Right ventricle myocardium superior (tissue), 1 donor: ENCODE measurements at places on chromosomes 12 and 14. TPM values are rescaled to one million over a fixed set of nuclear protein-coding genes. Genes with fewer than 3 reads are reported as not detected.

- DNase-seq: no peak
Observed at GRCh38 chr14:60278350-60278749, 29.3 kb downstream of the PPM1A start.

The OTUB2 gene
- total RNA-seq: 0.56 TPM

DNA sequence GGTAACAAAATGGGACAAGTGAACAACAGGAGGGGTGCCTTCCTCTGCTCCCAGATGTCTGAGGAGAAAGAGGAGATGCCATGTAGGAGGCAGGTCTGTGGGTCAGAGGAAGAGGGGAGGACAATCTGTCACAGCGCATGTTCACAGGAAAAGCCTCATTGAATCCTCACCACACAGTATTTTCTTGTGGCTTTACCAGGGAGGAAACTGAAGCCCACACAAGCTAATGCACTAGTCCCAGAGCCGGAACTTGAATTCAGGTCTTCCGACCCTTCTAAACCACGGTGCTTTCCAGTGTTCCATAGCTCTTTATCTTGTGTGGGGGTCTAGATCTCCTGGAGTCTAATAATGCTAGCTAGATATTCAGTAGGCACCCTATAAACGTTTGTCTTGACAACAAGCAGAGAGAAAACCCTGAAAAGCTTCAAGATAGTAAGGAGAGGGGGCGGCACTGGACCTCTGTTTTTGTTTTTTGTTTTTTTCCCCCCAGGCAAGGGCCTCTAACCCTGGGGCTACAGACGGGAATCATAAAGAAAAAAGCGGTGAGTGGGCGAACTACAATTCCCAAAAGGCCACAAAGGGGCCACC, 371 bp upstream of the SHMT2 start:
- no peak for DNase-seq

DNA sequence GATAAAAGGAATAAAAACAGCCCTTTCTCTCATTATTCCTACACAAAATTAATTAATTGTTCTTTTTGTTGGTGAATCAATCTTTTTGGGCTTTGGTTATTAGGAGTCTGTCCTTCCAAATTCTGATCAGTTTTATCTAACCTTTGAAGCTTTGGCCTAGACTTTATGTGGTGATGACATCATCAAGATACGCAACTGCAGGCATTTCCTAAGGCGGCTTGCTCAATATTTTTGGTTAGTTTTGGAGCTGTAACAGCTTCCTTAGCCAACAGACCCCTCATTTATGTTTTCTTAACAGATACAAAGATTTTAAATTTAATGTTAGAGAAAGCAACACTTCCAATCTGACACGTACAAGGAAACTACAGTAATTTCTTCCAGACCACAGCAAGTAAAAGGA, 87.8 kb upstream of the PDE3A start:
- no peak for DNase-seq

DNA sequence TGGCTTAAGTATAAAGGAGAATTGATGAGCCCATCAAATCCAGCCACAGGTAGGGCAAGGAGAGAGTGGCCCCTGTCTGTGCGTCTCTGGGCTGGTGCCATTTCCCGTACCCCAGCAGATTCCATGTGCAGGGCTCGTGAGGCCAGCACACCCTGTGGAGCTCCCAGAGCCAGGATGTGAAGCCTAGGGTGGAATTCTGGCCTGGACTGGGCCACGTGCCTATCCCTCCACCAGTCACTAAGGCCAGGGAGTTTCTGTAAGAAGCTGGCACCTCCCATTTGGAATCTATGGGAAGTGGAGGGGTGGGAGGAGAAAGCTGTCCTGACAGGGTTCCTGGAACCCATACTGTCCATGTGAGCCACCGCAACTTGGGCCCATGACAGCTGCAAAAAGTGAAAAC, 148.5 kb downstream of the FOXN3 start:
- no peak for DNase-seq

DNA sequence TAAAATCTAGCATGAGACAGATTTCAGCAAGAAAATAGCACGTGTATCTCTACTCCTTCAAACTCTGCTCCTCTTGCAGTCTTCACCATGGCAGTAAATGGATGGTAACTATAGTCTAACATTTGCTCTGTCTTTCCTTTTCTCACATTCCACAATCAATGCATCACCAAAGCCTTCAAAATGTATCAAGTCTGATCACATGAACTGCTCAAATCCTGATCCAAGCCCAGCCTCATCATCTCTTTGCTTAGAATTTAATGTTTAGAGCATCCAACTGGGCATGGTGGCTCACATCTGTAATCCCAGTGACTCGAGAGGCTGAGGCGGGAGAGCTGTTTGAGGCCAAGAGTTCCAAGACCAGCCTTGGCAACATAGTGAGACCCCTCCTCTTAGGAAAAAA, 45.9 kb downstream of the CDK17 start:
- DNase-seq: no peak

- no peak for DNase-seq
Observed at GRCh38 chr14:55819610-55820304, 239.8 kb downstream of the KTN1 start.

- DNase-seq: no peak
Observed at GRCh38 chr14:23722675-23723074, 86.5 kb downstream of the DHRS2 start.

- DNase-seq: no peak
Observed at GRCh38 chr14:55891692-55892091, 226.5 kb upstream of the PELI2 start.

- no peak for DNase-seq
Observed at GRCh38 chr14:23446291-23446851, 10.9 kb upstream of the MYH7 start.

DNA sequence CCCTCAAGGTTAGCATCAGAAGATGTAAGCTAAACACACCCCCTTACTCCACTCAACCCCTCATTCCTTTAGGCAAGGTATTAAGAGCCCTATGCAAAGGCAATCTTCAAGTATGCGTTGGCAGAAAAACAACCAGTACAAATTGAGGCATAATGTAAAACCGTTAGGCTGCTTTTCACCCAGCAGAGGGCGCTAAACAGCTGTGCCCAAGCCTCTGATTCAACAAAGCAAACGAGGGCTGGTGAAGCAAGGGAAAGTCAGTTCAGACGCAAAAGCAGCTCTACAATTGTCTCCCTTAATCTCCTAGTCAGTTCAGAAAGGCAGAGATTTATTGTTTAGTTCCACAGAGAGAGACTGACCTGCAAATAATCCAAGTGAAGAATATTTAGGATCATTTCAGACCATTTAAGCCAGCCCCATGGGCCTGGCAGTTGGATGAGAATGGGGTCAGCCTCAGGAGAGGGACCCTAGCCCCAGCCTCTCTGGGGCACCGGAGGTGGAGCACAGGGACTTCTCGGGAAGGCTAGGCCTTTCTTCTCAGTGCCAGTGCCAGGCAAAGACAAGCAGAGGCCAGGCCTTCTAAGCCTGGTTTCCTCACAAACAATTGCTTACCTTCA, 23.5 kb downstream of the DCAF5 start:
- DNase-seq: peak; percentile 68

The SLC6A13 gene
- total RNA-seq: 3.3 TPM

DNA sequence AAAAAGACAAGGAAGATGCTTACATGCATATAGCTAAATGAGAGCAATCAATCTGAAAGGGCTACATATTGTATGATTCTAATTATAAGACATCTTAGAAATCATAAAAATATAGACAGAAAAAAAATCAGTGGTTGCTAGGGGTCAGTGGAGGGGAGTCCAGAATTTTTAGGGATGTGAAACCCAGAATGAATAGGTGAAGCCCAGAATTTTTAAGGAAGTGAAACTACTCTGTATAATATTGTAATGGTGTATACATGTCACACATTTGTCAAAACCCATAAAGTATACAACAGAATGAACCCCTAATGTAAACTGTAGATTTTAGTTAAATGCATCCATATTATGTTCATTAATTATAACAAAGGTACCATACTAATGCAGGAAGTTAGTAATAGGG, 713.2 kb downstream of the FLRT2 start:
- DNase-seq: no peak
